Effector CD8-positive, alpha-beta T cell (primary cell): ENCODE measurements at places on chromosomes 2 and 18.

GRCh38 chr2:157911750-157912149, 35.6 kb upstream of the ACVR1 start:
- DNase-seq: no peak

GRCh38 chr2:173016451-173016850, 59.2 kb upstream of the MAP3K20 start:
- no peak for DNase-seq

DNA sequence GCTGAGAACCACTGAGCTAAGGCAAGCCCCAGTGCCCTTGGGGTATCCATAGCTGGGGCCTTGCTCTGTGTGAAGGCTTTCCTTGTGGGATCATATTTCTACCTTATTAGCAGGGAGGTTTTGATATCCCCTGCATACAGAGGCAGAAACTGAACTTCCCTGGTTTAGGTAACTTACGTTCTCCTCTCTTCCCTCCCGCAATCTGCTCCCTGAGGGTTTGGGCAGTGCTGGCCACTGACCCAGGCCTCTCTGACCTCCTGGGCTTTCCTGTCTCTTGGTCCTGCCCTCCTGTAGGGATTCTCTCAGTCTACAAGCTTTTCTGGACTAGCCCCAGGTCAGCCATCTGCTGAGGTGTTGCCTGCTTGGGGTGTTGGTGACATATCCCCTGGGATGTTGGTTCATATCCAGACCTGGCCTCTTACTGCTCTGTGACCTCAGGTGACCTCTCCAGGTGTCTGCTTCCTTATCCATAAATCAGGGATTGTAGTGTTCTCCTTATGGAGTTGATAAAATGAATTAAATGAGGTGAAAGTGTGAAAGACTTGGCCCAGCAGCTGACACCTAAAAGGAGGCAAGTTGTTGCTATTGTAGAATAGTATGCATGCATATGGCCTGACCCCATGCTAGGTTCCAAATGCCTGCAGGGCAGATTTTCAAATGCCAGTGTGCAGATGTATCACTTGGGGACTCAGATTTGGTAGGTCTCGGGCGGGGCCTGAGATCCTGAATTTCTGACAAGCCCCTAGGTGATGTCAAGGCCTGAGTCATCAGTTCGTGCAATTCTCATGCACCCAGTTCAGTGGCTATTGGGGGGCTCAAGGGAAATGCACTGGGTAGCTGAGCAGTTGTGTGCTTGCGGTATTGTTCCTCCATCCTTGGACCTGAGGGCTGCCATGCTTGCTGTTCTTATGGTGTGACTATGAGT, 106.6 kb downstream of the FHOD3 start:
- DNase-seq: no peak

DNA sequence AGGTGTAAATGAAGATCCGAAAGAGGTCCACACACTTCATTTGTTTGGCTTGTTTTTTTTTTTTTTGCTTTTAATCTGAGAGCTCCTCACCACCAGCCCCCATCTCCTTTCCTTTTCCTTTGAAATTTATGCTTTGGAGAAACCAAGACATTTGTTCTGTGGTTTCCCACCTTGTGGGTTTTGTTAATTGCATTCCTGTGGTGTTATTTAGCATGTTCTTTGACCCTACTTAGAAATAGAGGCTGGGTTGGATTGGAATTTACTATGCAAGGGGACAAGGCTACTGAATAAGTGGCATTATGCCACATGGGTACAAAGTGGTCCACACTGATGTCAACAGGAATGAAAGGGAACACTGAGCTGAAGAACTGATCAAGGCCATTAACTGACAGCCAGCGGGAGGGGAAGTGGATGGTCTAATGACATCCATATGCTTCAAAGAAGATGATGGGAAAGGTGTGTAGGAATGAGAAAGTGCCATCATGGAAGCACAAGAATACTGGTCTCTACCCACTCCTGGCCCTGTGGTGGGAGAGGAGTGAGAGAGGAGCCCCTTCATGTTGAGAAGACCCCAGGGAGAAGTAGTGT, 8.9 kb downstream of the CCL20 start:
- DNase-seq: no peak

- DNase-seq: no peak
Observed at GRCh38 chr2:42658306-42658705, 89.9 kb downstream of the MTA3 start.
